NCI-H2227 treated with DMSO at 0.1 percent for 48 hours (cell line): ENCODE measurements at places on chromosomes 6 and 20.
A peak's percentile ranks its signal among the peaks of the same experiment; 100 is the strongest.

- no peak for DNase-seq
Measured at GRCh38 chr6:89217299-89217910, at the start of gene GABRR1. GABRR1 (minus strand) TSS chr6:89217358; CDS start chr6:89217322, 36 bp downstream.

DNA sequence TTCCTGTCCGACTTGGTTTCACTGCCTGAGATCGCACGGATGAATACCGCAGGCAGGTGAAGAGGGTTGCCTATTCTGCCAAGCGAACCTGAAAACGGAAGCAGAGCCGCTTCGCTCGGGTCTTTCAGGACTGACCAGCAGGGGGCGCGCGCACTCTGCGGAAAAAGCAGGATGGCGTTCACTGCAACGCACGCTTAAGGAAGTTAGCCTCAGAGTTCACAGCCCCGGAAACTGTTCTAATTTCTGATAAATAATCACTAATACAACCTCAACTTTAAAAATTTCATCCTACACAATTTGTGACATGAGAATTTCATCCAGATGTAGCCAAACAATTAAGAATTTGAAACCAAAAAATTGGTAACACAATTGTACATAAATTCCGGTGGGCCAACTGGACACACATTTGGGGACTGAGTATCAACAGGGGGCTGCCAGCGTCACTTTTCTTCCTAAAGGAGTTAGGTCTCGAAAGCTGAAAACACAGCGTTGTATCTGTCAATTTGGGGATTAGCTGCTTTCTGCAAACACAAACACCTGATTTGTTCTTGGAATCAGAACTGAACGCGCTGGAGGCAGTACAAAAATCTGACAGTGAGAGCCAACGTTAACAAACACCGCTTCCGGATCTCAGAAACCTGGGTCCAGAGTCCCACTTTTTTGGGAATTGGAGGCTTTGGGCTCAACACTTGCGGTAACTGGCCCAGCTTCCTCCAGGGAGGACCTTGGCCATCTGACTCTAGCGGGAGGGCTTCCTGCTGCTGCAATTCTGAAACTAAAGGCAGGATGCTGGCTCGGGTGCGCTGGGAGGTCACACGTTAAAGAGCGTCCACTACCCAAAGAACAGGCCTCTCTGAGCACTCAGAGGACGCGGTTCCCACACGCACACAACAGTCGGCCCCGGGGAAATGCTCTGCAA, 8.8 kb downstream of the PXDC1 start:
- DNase-seq: peak; percentile 82

DNA sequence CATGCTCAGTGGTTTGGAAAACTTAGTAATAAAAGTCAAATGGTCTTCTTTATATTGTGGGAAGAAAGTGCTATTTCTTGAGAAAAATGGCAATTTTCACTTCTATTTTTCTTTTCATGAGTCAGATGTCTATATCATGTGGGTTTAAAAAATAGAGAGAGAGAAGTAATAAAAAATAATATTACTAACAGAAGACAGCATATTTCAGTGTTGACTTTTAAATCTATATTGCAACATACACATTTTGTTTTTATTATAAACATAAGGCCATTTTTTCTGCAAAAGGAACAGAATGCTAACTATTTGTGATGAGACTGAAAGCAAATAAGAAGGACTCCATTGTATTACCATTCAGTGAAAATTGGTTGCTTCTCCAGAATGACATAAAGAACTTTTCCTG, 135.1 kb upstream of the CNR1 start:
- DNase-seq: no peak

DNA sequence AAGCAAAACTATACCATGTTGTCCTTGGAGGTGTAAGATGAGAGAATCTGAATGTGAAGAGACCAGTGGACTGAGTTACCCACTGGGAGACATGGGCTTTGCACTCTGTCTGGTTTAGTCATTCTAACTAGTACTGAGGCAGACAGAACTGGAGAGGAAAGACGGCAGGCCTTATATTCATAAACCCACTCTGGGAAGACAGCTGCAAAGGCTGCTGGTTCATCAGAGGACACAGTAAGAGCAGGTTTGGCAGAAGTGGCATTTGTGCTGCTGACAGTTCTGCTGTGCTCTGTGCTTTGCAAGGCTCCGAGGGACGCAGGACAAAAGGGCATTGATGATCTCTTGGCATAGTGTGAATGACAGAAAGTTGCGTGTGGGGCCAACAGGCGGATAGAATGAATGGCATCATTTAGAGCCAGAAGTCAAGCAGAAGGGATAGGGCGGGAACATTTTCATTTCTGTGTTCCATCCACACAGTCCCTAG, 142.3 kb upstream of the TENT5A start:
- no peak for DNase-seq

DNA sequence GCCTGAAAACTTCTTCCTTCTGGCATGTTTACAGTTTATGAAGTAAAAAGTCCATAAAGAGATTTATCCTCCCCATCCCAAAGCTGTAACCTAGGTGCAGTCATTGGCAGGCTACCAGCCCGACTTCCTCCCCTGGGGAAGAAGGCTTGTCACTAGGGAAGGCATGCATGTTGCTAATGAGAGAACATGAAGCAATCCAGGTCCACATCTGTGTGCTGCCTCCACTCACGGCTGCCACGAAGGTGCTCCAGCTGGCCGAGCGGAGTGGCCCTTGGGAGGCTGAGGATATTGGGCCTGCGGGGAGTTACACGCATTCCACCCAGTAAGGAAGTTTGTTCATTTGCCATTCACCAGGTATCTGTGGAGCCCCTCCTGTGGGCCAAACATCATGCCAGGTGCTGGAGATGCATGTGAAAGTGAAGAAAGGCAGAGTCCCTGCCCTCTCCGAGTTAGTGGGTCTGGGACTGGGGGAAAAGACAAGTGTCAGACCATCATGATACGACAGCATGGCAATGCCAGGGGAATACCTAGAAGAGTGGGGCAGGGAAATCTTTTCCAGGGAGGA, 257.0 kb downstream of the NRN1 start:
- no peak for DNase-seq

DNA sequence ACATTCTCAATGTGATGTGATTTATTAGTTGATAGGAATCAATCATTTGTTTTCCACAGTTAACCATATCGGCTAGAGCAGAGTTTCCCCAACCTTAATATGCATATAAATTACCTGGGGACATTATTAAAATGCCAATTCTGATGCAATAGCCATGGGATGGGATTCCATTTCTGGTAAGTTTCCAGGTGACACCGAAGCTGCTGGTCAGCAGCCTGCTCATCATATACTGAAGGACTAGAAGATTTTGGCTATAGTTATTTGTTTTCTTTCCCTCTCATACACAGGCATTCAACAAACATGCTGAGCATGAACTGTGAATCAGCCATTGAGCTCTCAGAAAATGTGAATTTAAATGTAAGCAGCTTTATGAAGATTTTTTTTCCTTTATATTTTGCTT, 35.8 kb downstream of the FBXO5 start:
- no peak for DNase-seq

GRCh38 chr6:14549304-14549770, 431.8 kb downstream of the CD83 start:
- DNase-seq: peak; percentile 27

DNA sequence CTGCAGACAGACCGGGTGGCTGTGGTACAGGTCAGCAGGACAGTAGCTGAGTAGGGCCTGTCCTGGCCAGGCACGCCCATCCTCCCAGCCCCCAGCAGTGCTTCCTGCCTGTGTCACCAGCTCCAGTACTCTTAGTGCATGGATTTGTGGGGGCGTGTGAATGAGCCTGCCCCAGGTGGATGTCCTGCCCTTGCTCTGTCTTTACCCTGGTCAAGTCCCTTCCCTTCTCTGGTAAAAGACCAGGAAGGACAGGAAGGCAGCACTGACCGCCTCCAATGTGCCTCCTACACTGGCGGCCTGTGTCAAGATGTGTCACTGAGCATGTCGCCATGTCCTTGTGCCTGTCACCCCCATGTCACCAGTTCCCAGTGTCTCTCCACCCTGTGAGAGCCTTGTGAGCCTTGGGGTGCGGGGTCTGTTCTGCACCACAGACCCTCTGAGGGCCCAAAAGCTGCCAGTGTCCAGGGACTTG, 11.9 kb downstream of the TEAD3 start:
- no peak for DNase-seq

DNA sequence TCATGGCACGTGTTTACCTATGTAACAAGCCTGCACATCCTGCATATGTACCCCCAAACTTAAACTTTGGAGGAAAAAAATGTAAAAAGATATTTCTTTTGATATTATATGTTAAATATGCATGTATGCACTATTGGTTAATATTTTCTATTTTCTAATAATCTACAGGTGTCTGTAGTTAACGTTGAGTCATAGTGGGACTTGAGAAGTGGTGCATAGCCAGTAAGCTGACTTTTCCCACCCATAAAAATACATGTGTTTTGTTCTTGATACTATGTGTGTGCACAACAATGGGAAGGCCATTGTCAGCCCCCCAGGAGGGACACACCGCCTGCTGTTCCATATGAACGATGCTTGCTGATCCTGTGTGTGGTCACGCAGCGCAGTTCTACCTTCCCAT, 49.1 kb downstream of the FAM120B start:
- DNase-seq: no peak

- no peak for DNase-seq
Measured at GRCh38 chr6:73667798-73668197, 14.0 kb upstream of the SLC17A5 start.

- no peak for DNase-seq
Measured at GRCh38 chr20:19122395-19122794, 90.0 kb upstream of the SLC24A3 start.

GRCh38 chr6:109235481-109236038, 140.3 kb downstream of the CEP57L1 start:
- no peak for DNase-seq

DNA sequence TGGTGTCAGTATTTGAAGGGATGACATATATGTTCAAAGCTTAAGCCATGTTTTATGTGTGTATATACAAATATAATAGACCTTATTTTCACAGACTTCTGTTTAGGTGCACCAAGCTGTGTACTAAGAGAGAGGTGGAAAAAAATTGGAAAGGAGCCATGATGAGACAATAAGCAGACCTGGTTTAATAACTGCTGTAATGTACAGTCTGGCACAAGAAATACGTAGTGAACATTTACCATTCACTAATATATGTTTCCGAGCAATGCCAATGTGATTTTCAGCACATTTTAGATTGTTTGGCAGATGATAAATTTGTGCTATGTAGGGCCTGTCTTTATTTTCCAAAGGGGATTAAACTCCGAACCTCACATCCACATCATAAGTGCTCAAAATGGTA, 116.3 kb downstream of the KHDC1L start:
- no peak for DNase-seq

GRCh38 chr20:14878676-14879019, 541.2 kb upstream of the FLRT3 start:
- no peak for DNase-seq

DNA sequence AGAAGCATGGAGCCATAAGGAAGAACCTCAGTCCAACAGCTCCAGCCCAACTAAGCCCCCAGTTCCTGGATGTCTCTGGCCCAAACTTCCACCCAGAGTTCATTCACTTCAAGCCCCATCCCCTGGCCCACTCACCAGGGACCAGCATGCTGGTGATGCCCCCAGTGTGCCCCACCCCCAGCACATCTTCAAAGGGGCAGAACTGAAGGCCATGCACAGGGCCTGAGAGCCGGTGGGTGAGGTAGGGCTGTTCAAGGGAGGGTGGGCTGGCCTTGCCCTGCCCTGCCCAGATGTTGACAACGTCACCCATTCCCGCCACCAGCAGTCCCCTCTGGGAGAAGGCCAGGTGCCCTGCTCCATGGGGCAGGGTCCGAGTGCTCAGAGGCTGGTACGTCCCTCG, 3.6 kb downstream of the B3GALT4 start:
- DNase-seq: no peak

DNA sequence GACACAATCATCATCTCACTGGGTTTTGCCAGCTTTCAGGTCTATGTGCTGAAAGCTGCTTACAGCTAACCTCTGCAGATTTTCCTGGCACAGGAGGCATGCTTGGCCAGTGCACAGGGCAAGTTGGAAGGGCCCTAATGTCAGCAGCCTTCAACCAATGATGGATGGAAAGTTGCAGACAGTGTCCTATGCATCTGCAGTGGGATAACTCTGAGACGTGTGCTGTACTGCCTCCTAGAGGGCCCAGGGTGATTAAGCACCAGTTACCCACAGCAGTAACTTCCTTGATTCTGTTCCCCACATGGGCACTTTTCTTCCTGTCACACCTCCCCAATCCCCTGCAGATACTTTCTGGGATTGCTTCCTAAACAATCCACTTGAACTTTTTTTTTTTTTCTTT, 38.6 kb downstream of the OVOL2 start:
- no peak for DNase-seq

DNA sequence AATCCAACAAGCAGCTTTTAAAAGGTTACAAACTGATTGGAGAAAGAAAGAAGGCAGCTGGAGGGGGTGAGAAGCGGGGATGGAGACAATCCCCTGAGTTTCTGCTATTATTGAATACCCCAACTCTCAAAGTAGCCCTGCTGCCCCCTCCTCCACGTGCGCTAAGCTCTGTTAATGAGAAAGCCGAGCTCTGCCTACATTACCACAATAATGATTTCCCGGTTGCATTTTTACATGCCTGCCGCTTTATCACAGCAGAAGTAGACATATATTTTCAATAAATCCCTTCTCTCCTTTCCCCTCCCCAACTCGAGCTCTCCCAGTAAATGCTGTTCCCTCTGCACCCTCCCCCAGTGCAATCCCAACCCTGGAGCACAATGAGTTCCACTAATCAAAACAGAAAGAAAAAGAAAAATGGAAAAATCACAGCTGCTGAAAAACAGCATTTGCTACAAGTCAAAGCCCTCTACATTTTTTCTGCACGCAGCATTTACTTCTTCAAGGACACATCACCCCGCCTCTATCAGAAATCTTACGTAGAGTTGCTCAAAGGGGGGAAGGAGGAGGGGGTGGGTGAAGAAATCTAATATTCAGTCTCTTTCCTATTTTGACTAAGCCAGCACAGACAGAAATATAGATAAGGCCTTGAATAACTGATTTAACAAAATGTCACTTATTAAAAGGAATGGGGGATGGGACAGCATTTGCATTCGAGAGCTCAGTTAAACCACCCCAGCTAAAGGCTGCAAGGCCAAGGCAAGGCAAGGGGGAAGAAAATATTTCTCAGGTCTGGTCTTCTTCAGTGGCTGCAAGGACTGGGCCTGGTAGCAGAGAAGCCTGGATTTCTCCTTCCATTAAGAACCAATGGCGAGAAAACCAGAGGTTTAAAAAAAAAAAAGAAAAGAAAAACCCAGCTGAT, 10.7 kb downstream of the TRERF1 start:
- DNase-seq: no peak

GRCh38 chr20:47479506-47479905, 22.2 kb upstream of the NCOA3 start:
- no peak for DNase-seq

- no peak for DNase-seq
Measured at GRCh38 chr6:166318649-166319600, 10.7 kb upstream of the PRR18 start.

DNA sequence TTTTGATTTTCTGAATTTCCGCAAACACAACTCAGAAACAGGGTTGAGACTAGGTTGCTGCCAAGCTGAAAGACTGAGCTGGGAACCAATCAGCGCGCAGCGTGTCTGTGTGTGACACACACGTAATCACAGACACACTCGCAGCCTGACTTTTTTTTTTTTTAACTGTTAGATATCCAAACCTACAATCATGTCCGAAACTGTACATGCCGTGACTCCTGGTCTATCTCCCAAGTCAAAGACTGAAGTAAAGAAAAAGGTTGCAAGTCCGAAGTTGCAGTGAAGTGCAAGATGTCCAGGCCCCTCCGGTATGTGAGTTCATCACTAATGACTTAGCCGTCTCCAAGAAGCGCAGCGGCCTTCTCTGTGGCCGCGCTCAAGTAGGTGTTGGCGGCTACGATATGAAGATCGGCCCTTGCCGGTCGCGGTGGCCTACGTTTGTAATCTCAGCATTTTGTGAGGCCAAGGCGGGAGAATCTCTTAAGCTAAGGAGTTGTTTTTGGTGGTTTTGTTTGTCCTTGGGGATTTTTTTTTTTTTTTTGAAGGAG, 108.2 kb downstream of the HFE start:
- peak; percentile 87 for DNase-seq
